ENCODE measurements at places on chromosomes 6 and 20.

- no peak for DNase-seq
These were observed 11.5 kb downstream of the ITPR3 start for GRCh38 chr6:33632558-33633039.

DNA sequence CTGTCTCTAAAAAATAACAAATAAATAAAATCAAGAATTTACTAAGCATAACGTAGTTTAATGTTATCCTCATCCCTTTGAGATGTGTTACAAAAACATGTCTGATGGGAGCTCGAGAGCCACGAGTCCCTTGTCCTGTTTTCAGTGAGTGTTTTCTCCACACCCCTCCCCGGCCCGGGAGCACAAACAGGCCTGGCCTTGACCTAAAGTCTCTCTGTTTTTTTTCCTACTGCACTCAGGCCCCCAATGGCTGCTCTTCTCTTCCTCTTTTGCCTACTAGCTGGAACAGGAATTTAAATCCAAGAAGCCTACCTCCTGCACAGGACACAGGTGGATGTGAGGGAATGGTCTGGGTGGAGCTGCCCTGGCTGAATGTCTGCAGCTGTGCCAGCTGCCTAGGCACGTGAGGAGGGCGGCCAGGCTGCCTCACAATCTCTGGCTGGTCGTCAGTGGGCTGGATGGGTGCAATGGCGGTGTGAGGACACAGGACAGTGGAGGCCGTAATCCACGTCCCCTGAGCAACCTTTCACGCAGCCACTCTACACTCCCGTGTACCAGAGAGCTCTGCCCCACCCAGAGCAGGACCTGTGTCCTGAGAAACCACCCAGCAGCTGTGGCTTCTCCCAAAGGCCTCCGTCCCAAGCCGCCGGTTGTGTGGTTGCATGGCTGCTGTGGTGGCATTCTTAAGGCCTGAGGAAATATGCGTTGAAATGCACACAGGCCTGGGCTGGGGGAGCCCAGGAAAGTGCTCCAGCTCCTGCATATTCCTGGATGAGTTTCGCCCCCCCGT lies 117.5 kb downstream of the FAM120B start:
- no peak for DNase-seq

DNA sequence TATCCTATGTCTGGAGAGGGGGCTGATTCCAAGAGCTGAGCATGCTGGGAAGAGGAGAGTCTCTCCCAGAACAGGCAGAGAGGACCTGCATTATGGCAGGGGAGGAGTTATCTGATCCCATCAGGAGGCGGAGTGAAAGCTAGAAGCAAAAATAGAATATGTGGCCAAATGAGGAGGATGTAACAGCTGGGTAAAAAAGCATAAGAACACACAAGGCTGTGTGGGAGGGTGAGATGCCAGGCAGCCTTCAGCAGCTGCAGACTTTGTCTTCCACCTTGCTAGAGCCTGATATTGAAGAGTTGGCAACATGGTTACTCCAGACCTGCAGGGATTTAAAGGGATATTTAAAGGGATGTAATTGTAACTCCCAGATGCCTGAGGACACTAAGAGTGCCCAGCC lies 167.1 kb downstream of the PTPRT start:
- no peak for DNase-seq

- peak; percentile 65 for DNase-seq
These were observed 32.9 kb downstream of the HM13 start for GRCh38 chr20:31547017-31547675.

DNA sequence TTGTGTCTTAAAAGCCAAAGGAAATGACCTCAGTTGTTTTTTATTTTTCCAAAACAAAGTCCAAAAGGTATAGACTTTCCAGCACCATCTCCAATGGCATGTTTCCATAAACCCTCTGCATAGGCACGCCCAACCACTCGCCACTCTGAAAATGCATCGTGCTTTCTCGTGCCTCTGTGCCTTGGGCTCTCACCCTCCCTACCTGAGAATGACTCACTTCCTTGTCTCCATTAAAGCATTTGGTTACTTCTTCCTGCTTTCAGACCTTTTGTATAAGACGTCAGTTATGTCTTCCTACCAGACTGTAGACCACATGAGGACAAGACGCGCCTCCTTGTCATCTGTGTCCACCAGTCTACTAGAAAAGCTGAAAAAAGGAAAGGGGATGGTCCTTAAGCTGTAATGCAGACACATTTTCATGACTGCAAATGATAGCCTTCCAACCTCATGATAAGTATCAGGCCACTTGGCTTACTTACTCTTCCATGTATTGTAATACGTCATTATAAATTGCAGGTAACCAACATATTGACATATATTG lies 61.2 kb upstream of the CDYL start:
- DNase-seq: no peak

- DNase-seq: no peak
These were observed 66.2 kb upstream of the SLCO4A1 start for GRCh38 chr20:62575976-62576722.

DNA sequence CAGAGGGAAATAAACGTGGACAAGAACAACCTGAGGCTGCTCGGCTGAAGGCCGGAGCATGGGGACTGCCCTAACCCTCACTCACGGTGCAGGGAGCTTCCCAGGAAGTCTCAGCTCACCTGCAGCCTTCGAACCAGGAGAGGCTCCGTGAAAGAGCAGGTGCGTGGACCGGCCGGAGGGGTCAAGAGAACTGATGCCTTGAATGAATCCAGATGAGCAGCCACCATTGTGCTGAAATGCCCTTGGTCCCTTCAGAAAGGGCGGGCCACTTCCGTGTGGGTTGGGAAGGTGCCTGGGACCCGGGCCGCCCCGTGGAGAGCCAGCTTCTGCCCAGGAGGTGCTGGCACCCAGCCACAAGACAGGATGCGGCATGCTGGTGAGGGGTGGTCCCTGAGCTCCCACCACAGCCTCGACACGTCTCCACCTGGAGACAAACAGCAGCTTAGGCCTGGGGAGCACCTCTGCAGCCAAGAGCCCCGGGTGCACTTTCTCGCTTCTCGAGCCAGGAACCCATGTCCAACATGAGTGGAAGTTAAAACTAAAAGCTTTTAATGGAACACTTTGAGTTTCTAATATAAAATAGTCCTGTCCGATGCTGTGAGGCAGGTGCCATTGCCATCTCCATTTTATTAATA lies 83.5 kb downstream of the TTLL2 start:
- no peak for DNase-seq

DNA sequence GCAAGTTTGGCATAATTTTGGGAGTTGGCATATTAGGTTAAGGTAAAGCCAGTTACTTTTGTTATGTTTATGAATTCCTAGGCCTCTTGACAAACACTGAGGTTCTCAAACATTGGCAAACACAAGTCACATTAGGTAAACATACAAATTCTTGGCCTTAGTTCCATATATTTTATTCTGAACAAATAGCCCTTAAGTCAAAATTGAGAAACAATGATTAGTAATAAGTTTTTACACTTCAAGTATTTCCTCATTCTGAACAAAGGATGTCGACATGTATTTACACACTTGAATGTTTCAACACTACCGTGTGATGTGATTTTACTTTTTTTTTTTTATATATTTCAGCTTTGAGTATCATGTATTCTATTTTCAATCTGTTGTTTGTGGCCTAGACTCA lies 3.8 kb upstream of the ECHDC1 start:
- DNase-seq: no peak

GRCh38 chr6:43847741-43848630 lies 78.0 kb downstream of the VEGFA start:
- DNase-seq: no peak

GRCh38 chr20:51144476-51144875 lies 121.6 kb upstream of the KCNG1 start:
- no peak for DNase-seq

DNA sequence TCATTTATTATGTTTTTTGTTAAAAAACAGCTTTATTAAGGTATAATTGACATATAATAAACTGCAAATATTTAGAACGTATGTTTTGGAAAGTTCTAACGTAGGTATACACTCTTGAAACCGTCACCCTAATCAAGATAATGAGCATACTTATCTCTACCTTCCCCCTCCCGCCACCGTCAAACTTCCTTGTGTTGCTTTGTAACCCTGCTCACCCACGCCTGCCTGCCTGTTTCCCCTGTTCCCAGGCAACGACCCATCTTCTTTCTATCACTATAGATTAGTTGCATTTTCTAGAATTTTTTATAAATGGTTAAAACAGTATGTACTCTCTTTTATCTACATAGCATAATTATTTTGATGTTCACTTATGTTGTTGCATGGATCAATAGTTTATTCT lies 33.5 kb upstream of the GCLC start:
- DNase-seq: no peak

DNA sequence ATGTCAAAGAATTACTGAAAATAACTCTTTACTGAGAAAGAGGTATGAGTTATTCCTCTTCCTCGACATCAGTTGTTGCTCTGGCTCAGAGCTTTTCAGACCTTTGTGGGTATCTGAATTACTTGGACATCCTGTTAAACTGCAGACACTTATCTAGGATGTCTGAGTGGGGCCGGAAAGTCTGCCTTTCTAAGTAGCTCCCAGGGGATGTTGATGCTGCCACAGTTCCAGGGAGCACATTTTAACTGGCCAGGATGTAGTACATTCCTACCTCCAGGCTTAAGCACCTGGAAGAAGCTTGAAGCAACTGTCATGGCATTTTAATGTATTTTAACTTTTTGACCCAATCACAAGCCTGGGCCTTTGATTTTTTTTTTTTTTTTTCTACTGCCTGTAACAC lies 265.8 kb upstream of the PLCB4 start:
- no peak for DNase-seq

GRCh38 chr6:119749335-119749734 lies 399.8 kb upstream of the MAN1A1 start:
- DNase-seq: no peak

- no peak for DNase-seq
These were observed 35.2 kb downstream of the BMP6 start for GRCh38 chr6:7761051-7761450.

DNA sequence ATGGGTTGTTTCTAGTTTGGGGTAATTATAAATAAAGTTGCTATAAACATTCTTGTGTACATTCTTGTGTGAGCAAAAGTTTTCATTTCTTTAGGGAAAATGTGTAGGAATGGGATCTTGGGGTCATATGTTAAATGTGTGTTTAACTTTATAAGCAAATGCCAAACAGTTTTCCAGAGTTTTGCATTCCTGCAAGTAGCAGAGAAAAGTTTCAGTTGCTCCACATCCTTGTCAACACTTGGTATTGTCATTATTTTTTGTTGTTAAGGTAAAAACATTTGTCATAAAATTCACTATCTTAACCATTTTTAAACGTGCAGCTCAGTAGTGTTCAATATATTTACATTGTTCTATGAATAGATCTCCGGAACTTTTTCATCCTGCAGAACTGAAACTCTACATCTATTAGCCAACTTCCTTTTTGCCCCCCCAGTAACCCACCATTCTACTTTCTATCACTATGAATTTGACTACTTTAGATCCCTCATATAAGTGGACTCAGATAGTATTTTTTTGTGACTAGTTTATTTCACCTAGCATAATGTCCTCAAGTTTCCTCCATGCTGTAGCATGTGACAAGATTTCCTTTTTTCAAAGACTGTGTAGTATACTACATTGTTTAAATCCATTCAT lies 48.4 kb downstream of the PHACTR2 start:
- no peak for DNase-seq

GRCh38 chr20:51060301-51060700 lies 37.4 kb upstream of the KCNG1 start:
- DNase-seq: no peak

GRCh38 chr6:147999001-147999540 lies 343.6 kb upstream of the SASH1 start:
- DNase-seq: no peak

DNA sequence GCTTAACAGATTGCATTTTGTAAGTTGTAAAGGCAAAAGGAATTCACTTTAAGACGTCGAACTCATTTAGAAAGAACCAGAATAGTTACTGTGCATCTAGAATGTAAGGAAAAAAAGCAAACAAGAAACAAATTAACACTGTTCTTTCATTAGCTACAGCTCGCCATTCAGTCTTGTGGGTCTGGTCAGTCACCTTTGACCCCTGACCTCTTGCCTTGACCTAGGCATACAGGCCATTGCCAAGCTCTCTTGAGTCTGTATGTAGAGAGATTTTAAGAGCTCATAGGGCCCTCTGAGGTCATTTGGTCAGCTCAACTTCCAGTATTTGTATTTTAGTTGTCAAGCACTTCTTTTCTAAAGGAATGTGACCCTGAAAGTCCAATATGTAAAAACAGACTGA lies 318.7 kb downstream of the DHX35 start:
- DNase-seq: no peak
